ENCODE measurements at places on chromosomes 16 and 17.

GRCh38 chr17:75288770-75289114, 491 bp downstream of the SLC25A19 start:
- no peak for DNase-seq

DNA sequence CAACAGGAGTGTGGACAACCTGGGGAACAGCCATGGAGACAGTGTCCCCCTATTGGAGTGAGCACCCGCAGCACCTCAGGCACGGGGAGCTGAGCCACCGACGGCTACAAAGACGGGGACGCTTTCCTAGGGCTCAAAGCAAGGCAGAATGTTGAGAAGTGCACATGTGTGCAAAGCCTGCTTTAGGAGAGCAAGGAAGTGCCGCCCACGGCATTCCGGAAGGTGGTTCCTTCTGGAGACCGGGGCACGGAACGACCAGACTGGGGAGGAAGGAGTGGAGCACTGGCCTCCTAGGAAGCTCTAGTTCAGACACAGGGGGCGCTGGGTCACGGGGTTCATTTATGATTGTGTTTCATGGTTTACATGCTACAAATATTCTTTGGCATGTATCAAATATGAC, 52.2 kb downstream of the TBC1D16 start:
- DNase-seq: no peak

GRCh38 chr16:83622010-83622409, 185.8 kb upstream of the HSBP1 start:
- DNase-seq: no peak

DNA sequence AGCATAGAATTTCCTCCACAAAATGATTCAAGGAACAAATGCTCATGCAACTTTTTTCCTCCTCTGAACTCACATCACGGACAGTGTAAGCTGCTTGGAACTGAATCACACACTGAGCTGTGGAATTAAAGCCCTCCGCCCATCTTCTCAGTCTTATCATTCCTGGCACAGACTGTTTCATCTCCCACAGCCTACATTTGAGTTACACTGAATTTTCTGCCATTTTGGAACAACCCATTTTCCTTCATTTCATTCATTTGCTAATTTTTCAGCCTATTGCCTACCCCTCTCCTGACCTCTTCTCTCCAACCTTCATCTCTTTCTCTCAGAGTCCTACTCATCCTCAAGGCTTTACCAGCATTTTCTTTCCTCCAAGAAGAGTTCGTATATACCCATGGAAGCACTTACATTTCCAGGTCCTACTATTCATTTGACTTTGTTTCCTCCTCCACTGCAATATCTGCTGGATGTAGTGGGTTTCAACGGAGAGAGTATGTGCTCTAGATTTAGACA, 39.1 kb upstream of the TOM1L1 start:
- no peak for DNase-seq

Measured in right hindlimb (tissue), 1 donor.